ENCODE measurements at places on chromosomes 4 and X.

DNA sequence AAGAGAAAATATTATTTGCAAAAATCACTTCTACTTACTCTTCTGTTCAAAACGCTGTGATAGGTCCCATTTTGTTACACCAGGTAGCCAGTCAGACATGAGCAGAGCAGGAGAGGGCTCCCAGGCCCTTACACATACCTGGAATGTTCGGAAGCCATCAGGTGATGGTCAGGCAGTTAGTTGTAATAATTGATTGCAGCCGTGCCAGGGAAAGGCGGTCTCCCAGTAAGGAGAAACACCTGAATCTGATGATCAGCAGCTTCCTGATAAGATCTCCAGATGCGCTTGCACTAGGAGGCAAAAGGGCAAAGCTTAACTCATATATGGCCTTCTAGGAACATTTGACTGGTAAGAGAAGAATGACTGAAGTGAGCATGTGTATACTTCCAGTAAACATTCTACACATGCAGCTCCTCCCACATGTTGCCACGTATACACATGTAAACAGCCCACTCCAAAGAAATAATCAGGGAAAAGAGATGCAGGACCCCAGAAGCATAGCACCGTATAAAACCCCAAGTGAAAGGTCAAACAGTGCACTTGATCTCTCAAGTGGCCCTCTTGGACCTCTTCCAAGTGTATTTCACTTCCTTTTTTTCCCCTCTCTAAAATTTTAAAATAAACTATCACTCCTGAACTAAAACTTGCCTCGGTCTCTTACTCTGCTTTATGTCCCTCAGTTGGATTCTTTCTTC, 1338.0 kb downstream of the FSTL5 start:
- no peak for DNase-seq

DNA sequence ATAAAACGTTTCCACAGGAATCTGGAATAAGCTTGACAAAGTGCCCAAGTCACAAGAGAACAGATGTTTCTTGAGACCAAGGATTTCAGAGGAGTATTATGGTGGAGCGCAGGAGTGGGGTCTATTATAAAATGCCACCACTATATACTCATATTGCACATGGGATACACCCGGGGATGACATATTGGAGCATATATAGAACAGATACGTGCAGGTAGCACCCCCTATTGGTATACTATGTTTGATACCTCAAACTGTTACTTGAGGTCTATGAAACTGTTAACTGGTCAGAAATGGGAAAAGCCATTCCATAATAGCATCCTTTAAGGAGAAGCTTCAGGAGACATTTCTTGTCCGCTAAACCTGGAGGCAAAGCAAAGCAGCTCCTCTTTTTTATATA, 86.0 kb downstream of the PCYT1B start:
- no peak for DNase-seq

GRCh38 chr4:149160370-149160769, 655.3 kb downstream of the IQCM start:
- no peak for DNase-seq

- DNase-seq: no peak
These were observed 132.7 kb downstream of the ARHGAP24 start for GRCh38 chr4:85607624-85608023.

DNA sequence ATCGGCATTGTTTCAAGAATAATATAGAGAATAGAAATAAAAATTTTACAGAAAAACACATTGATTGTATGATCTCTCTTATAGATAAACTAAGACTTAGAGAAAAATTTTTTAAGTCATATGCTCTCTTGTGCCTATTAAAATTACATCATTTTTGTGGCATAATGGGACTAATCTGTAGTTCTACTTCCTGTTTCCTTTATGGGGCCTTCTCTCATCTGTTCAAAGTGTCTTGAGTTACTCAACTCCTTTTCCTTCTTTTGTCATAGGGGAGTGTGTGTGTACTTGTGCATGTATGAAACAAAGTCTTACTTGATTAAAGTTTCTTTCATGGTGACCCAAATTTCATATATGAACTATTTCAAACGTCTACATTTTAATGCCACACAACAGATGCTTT, 1448.9 kb upstream of the TENM3 start:
- no peak for DNase-seq

DNA sequence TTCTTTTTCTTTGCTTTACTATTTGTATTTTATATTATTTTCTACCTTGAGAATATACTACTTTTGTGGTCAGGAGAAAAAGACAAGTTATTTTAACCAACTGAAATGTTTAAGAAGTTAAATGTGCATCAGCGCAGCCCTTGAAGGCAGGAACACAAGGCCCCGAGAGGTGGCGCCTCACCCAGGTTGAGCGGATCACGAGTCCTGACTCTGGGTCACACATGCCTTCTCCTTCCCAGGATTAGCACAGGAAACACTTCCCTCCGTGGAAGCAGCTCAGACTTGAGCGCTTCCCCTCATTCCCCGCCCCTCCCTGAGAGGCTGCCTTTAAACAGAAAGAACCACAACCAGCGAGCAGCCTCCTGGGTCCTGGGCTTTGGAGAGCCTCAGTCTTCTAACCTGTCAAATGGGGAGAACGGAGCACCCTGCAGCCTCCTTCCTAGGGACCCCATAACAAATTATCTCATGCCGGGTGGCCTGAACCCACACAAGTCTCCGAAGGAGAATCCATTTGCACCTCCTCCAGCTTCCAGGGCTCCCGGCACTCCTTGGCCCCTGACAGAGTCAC, 217.6 kb downstream of the AFAP1 start:
- DNase-seq: peak; percentile 24

DNA sequence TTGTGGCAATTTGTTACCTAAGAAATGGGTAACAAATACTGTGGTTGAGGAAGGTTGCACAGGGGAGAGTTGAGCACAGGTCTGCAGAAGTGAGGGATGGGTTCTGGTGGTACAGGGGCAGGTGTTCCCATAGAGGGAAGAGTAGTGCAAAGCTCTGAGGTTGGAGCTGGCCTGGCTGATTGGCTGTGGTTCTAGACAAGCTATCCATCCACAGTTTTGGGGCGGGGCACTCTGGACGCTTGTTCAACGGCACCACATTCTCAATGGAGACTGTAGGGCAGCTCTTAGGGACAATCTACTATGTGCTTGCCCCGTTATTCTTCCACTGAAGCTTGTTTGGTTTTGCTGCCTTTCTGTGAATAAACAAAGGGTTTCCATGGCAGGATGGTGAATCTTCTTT, 35.4 kb downstream of the NAT8L start:
- DNase-seq: no peak

DNA sequence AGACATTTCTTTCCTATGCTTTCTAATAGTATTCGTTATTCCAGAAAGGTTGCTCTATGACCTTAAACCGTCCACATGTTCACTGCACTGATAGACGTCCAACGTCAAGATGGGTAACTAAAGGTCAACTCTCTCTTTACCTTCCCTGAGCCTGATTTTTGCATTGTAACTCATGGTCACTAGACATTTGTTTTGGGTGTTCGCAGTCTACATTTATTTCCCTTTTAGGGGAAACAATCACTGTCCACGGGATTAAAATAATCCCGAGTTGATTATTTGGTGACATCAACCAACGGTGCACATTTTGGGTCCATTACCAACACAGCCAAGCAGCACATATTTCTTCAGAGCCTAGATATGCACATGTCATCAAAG, 540 bp upstream of the HADH start:
- DNase-seq: no peak

DNA sequence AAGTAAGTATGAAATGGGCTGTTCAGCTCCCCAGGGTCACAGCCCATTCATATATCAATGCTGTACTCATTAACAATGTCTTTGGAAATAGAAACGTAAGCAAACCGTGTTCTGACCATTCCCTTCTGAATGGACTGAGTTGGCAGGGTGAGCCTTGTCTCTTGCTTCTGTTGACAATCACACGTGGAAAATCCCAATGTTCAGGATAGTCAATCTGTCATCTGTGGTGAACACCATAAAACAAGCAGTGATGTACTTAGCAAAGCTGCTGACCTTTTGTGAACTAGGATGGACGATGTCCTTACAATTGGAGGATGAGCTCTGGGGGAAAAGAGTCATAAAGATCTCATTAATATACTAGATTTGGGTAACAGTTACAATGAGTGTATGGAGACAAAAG, 109.6 kb upstream of the PAQR3 start:
- DNase-seq: no peak

- no peak for DNase-seq
These were observed 150.3 kb downstream of the FBXW7 start for GRCh38 chr4:152385551-152385950.

DNA sequence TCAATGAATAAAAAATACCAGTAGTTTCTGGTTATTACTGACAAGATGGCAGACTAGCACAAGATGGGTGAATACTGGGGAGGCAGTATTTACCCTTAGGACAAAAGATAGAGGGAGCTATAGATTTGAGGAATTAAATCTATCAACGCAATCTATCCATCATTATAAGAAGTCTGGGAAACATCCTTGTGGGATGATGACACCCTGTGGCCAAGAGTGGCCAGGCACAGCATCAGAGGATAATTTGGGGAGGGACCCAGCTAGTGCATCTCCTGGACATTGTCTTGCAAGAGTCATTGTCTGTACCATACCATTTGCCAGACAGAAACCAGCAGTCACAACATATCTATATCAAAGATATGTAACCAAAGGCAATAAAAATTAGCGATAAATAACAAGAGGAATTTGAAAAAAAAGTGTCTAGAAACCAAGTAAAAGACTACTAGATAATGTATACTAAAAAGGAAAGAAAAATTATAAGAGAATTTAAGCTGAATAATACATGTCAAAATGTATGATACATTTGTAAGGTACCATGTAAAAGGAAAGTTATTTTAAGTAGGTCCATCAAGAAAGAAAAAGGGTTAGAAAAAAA, 22.9 kb downstream of the KCTD8 start:
- no peak for DNase-seq

- DNase-seq: no peak
These were observed 147.7 kb downstream of the CPEB2 start for GRCh38 chr4:15149839-15150592.

DNA sequence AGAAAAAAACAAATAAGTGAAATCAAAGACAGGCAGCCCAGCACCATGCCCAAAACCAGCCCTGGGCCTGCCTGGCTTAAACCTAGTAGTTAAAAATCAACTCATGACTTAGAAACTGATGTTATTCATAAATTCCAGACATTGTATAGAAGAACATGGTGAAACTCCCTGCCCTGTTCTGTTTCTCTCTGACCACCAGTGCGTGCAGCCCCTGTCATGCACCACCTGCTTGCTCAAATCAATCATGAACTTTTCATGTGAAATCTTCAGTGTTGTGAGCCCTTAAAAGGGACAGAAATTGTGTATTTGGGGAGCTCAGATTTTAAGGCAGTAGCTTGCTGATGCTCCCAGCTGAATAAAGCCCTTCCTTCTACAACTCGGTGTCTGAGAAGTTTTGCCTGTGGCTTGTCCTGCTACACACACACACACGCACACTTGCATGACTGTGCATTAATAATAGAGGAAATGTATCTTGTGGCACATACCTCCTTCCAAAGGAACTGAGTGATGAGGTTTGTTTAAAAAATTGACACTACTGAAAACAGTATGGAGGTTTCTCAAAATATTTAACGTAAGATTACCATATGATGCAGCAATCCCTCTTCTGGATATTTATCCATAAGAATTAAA, 39.2 kb upstream of the UGT2B7 start:
- DNase-seq: no peak
